Stimulated activated CD4-positive, alpha-beta T cell treated with anti-CD3 and anti-CD28 coated beads, Interleukin-1b, Interleukin-23, amount 100 ng/mL, for 4 hours (primary cell): ENCODE measurements at places on chromosomes 13 and 19.

- no peak for DNase-seq
These were observed 624.8 kb downstream of the DACH1 start for GRCh38 chr13:71242201-71242600.

DNA sequence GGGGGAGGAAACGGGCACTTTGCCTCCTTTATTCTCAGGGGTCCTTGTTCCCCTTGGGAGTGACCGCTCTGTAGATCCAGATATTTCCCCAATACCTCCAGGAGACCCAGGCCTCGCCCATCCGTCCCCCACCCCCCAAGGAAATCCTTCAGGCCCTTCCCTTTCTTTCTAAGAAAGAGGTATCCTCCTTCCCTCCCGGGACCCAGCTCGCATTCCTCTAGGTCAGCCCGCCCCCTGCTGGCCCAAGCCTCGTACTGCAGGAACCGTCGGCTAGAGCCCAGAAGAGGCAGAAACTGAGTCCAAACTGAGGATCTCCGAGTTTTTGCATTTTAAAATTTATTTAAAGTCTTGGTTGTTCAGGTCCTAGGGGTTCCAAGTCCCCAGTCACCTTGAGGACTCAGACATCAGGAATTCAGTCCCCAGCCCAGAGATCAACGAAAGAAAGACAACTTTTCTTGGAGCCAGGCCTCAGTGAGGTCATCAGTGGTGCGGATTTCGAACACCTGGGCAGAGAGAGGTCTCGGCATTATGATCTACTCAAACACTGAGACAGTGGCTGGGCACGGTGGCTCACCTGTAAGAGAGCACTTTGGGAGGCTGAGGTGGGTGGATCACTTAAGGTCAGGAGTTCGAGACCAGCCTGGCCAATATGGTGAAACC is 7.5 kb upstream of the LRFN1 start:
- DNase-seq = peak; percentile 83

DNA sequence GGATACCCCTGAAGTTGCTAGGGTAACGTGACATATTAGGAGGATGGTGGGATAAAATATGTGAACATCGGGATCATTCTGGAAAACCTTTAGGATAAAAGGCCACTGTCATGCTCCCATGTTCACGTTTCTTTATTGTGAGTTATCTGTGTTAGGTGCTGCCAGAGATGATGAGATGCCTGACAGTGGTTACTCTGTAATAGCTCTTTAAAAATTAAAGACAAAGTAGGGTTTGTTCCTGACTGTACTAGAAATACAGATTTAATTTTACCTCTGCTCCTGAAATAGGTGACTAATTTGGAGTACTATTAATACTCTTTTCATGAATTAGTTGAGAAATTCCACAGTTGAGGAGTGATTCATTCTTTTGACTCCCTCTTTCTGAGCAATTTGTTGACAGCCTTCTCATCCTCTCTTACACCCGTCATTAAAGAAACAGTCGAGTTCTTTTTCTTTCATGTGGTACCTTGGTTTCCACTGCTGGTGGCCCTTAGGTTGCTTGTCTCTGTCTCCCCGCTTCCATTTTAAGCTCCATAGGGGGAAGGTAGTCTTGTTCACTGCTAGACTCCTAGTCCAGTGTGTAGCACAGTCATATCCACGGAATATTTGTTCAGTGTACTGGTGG is 28.4 kb downstream of the SAE1 start:
- DNase-seq = peak; percentile 34

GRCh38 chr19:13109361-13110098 is 6.9 kb upstream of the LYL1 start:
- no peak for DNase-seq

DNA sequence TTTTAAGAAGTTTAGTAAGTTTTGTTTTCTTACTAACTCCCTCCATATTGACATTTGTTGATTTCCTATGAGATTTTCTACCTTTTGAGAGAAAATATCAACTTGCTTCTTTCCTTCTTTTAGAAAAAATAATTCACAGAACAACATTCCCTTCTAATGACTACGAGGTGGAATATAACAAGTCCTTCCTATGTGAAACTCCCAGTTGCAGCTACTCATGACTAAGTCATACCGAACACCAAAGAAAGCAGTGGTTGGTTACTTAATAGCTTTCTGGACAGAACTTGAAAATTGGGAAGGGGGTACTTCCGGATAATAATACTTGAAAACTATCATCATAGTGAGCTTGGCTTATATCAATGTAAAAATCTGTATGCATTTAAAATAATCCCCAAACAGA is 144.8 kb downstream of the DACH1 start:
- no peak for DNase-seq

DNA sequence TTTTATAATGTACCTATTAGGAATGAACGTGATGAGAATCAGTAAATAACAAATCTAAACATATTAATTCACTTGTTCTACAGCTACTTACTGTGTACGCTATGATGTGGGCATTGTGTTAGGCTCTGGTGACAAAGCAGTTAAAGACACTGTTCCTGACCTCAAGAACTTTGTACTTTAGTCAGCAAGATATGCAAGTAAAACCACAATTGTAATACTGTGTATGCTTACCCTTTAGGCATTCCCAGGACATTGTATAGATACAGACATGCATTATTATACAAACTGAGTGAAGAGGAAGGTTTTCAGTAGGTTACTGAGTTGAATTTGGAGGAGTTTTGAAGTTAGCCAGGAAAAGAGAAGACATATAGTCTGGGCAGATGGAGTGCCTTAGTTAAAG is 435.8 kb downstream of the HS6ST3 start:
- DNase-seq = no peak

GRCh38 chr19:36819130-36819630 is 19.0 kb downstream of the ZNF790 start:
- DNase-seq = no peak

DNA sequence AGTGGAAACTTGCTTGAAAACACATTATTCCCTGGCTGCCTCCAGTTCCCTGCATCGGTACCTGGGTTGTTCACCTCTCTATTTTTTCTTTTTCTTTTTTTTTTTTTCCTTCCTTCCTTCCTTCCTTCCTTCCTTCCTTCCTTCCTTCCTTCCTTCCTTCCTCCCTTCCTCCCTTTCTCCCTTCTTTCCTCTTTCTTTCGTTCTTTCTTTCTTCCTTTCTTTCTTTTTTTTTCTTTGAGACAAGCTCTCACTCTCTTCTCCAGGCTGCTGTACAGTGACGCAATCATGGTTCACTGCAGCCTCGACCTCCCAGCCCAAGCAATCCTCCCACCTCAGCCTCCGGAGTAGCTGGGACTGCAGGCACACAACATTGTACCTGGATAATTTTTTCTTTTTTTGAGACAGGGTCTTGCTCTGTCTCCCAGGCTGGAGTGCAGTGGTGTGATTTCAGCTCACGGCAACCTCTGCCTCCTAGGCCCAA is 3.4 kb upstream of the RASAL3 start:
- no peak for DNase-seq

GRCh38 chr13:58207501-58207900 is 576.0 kb downstream of the PCDH17 start:
- DNase-seq = no peak

GRCh38 chr19:51137792-51138425 is 4.2 kb upstream of the SIGLEC7 start:
- no peak for DNase-seq

DNA sequence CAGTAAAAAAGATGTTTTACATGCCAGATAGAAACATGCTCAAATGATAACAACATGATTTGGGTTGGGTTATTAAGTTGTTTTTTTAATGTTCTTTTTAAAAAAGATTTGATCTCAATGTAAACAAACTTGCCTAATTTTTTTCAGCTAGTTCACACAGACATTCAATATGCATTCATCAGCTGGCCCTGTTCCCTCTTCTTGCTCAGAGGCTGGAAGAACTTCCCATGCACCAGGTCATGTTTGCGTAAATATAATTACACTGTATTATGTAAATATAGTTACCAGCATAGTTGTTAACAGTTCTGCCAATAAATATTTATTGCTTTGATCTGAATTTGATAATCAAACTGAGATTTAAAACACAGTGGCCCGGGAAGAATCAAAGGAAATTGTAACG is 70.6 kb downstream of the ATP11A start:
- no peak for DNase-seq

GRCh38 chr13:24605923-24606372 is 74.3 kb upstream of the ATP12A start:
- no peak for DNase-seq

- no peak for DNase-seq
These were observed at the start of gene PLPP2 for GRCh38 chr19:291006-291521. TSS of gene PLPP2 (minus strand) at chr19:291403. CDS start at chr19:291336, 67 bp downstream.

GRCh38 chr19:35074426-35075201 is 33.1 kb downstream of the HPN start:
- no peak for DNase-seq

- no peak for DNase-seq
These were observed 34.9 kb downstream of the LRCH1 start for GRCh38 chr13:46587807-46588418.

DNA sequence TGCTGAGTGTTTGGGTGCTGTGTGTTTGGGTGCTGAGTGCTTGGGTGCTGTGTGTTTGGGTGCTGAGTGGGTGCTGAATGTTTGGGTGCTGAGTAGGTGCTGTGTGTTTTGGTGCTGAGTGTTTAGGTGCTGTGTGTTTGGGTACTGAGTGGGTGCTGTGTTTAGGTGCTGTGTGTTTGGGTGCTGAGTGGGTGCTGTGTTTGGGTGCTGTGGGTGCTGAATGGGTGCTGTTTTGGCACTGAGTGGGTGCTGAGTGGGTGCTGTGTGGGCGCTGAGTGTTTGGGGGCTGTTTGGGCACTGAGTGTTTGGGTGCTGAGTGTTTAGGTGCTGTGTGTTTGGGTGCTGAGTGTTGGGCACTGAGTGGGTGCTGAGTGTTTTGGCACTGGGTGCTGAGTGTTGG is 48.5 kb upstream of the F7 start:
- DNase-seq = no peak

DNA sequence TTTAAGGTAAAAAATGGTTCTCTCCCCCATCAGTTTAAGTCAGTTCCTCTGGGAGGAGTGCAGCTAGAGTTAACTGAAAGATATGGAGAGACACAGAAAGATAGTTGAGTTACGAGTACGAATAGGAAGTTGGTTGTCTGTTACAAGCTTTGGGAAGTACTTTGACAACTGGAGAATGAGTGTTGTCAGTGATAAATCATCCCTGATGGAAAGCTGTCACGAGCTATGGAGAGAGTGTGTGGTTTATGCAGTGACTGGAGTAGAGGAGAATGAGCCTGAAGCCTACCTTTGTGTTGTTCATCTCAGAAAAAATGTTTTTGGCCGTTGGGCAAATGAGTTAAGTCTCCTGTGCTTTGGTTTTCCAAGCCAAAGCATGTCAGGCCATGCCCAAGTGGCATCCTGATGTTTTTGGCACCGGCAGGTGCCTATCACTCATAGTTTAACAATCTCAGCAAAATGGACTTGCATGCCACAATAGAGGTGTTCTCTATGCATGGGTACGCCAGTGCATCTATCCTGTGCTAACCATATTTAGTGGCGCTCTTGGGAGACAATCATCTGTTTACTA is 350.2 kb downstream of the IRS2 start:
- DNase-seq = no peak

- DNase-seq = no peak
These were observed 165.0 kb downstream of the USP12 start for GRCh38 chr13:27006519-27007161.

DNA sequence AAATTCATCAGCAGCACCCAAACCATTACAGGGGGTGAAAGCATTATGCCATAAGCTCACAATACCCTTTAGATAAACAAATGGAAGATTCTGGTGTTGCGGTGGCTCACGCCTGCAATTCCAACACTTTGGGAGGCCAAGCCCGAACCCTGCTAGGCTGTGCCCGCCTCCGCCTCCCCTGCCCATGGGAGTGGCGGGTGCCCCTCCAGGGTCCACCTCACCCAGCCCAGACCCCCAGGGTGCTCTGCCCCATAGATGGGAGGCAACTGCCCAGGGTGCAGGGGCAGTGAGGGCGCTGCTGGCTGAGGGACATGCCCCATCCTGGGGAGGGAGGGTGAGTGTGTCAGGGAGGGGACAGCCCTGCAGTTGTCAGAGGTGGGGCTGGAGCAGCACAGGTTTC is 10.0 kb upstream of the SIGLECL1 start:
- no peak for DNase-seq

GRCh38 chr13:42364613-42365000 is 92.7 kb downstream of the AKAP11 start:
- DNase-seq = no peak

- no peak for DNase-seq
These were observed 9.1 kb upstream of the ERVK3-1 start for GRCh38 chr19:58296104-58296503.

- DNase-seq = no peak
These were observed 10.0 kb downstream of the NFIX start for GRCh38 chr19:13005253-13005652.

- DNase-seq = no peak
These were observed 2596.2 kb downstream of the PCDH9 start for GRCh38 chr13:64633948-64634347.

DNA sequence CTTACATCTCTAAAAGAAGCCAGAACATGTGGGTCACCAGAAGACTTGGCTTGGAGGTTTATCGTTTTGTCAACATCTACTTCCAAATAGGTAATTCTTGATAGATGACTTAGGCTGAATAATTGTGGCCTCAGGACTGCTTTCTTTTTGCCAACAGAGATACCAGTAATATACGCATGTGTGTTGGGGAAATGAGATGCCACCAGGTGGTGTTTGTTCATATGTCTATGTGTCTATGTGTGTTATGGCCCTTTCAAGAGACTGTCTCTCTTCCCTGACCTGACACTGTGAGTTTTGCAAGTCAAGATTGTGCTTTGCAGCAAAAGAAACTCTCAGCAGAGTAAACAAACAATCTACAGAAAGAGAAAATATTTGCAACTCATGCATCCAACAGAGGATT is 31.6 kb upstream of the METTL21C start:
- no peak for DNase-seq

GRCh38 chr13:35744566-35745178 is 268.2 kb upstream of the MAB21L1 start:
- no peak for DNase-seq

GRCh38 chr13:32228330-32229041 is 86.7 kb downstream of the ZAR1L start:
- no peak for DNase-seq

GRCh38 chr13:110624766-110625756 is 9.7 kb downstream of the NAXD start:
- no peak for DNase-seq
